ENCODE measurements at places on chromosomes 1 and 21.

GRCh38 chr21:43827015-43827611, 37.7 kb downstream of the RRP1 start:
- peak; percentile 17 for DNase-seq

GRCh38 chr1:69914976-69915765, 290.2 kb downstream of the LRRC40 start:
- peak; percentile 5 for DNase-seq

DNA sequence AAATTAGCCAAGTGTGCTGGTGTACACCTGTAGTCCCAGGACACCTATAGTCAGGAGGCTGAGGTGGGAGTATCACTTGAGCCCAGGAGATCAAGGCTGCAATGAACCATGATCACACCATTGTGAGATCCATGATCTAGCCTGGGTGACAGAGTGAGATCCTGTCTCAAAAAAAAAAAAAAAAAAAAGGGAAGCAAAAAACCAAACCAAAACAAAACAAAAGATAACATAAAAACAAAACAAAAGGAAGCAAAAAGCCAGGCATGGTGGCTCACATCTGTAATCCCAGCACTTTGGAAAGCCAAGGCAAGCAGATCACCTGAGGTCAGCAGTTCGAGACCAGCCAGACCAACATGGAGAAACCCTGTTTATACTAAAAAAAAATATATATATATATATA, 9.4 kb upstream of the AKR1A1 start:
- DNase-seq: no peak

DNA sequence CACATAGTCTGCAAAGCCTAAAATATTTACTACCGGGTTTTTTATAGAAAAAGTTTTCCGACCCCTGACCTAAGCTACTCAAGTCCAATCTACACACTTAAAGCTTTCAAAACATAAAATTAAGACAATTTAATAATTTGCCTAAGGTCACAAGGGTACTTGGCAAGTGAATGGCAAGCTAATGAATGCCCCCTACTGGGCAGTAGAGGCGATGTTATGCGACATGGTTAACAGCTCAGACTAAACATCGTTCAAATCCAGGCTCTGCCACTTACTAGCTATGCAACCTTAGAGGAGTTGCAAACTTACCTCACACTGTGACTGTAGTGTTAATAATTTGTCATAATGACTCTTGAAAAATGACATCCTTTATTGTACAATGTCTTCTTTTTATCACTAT, 317.2 kb upstream of the NFIA start:
- no peak for DNase-seq

- DNase-seq: no peak
Measured at GRCh38 chr1:207867136-207868109, 43.5 kb downstream of the CD34 start.

- DNase-seq: no peak
Measured at GRCh38 chr21:34926803-34927467, 122.2 kb downstream of the RUNX1 start.

DNA sequence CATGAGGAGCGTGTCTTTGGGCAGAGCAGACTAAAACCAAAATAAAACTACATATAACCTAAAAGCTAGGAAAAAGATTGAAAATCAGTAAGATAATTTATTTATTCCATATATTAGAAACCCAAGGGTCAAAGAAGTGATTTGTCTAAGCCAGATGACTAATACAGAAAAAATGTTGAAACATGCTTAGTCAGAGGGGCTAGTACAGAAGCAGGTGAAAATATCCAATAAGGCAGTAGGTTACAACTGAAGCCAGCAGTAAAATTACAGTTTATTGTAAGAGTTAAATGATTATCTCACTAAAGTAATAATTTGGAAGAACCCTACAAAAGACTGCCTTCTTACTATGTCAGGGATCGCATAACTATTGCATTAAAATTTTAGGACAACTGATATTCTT, 1190.9 kb upstream of the PRMT6 start:
- DNase-seq: no peak

- DNase-seq: no peak
Measured at GRCh38 chr1:67566803-67567377, 118.1 kb upstream of the GADD45A start.

DNA sequence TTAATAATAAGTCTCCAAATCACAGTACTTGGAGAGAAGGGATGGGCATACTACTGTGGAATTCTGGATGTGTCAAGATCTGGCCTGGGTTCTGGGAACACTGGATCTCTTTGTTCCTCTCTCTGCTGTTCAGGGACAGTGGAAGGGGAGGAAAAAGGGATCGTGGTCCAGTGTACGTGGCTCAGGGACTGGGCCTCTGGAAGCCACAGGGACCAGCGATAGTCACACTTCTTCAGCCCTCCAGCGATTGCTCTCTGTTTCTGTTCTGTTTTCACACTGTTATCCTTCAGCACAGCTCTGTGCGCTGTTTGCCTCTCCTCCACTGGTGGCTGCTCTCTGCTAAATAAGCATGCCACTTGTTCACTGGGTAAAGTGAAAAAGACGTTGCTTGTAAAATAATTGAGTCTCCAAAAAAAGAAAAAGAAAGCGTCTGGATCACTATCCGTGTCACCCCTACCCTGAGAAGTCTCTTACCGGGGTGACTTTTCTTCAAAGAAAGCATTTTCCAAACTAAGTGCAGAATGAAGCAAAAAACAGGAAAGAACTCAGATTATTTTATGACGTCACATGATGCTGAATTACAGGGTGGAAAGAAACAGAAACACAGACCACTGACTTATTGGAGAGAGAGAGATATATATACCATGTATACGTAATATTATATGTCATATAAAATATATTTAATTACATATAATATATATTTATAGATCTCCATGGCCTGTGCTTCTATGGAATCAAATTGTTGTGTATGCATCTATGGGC, 279.4 kb downstream of the RGS7 start:
- no peak for DNase-seq

GRCh38 chr1:172401892-172402291, 18.6 kb upstream of the C1orf105 start:
- no peak for DNase-seq

DNA sequence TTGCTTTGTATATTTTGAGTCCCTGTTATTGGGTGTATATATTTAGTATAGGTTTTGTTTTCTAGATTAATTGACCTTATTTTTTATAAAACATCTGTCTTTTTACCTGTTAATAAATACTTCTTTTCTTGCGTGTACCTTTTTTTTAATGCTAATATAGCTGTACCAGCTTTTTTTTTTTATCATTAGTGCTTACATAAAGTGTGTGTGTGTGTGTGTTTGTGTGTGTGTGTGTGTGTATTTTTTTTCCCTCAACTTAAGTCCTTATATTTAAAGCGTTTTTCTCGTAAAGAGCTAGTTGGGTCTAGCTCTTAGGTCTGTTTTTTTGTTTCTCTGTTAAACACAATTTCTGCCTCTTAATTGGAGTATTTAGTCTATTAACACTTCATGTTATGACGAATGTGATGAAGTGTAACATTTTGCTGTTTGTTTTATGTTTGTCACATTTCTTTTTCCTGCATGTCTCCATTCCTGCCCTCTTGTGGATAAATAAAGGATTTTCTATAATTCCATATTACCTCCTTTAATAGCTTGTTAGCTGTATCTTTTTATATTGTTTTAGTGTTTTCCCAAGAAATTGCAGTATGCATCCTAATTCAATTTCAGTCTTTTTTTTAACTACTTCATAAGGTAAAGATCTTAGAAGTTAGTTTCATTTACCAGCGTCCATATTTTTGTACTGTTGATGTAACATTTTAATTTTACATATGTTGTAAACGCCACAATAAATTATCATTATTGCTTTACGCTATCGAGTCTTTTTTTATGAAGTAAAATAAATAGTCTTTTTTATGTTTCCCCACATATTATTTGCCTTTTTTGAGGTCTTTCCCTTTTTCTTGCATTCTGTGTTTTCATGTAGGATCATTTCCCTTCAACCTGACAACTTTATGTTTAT, 4.3 kb downstream of the PRMT2 start:
- DNase-seq: no peak

GRCh38 chr21:36082237-36082664, 12.4 kb downstream of the CBR1 start:
- DNase-seq: no peak

DNA sequence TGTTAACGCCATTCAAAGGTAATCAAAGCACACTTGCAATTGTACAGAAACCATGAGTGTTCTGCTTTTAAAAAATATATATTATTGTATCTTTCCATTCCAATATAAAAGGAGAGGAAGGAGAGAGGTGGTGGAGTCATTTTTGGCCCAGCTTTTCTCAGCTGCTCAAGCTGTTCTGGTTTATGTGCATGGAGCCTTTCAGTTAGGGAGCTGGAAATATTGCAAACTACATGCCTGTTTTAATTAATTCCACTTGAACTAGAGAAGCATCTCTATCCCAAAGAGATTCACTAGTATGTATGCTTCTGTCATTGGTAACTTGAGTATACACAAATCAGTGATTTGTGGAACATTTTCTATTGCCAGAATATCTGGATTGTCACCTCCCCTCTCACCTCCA, 28.5 kb upstream of the C1orf105 start:
- DNase-seq: no peak

- DNase-seq: no peak
Measured at GRCh38 chr1:165644064-165644735, 13.2 kb downstream of the MGST3 start.

GRCh38 chr1:219544163-219544846, 68.6 kb downstream of the ZC3H11B start:
- DNase-seq: no peak

- DNase-seq: peak; percentile 94
Measured at GRCh38 chr1:245085508-245086095, 69.2 kb upstream of the KIF26B start.

DNA sequence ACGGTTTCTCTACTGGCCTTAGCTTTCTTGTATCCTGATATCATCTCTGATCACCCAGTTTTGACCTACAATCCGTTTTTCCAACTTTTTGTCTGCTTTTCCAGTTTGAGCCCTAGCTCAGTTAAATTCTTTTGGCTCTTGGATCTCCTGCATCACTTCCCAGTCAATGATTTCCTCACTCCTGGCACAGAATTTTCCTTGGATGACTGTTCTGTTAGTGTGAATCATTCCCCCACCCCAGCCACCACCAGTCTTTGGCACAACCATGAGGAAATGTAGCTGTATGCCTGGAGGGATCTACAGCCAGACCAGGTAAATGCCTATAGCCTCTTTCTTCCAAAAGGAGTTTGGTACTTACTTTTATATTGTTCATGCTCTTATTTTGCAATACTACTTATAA, 187.2 kb upstream of the PTGFR start:
- DNase-seq: peak; percentile 87

- no peak for DNase-seq
Measured at GRCh38 chr1:50667710-50668356, 244.6 kb upstream of the DMRTA2 start.

GRCh38 chr1:218948446-218948845, 225.2 kb upstream of the LYPLAL1 start:
- DNase-seq: no peak

- no peak for DNase-seq
Measured at GRCh38 chr1:109890115-109890953, 20.3 kb upstream of the CSF1 start.

DNA sequence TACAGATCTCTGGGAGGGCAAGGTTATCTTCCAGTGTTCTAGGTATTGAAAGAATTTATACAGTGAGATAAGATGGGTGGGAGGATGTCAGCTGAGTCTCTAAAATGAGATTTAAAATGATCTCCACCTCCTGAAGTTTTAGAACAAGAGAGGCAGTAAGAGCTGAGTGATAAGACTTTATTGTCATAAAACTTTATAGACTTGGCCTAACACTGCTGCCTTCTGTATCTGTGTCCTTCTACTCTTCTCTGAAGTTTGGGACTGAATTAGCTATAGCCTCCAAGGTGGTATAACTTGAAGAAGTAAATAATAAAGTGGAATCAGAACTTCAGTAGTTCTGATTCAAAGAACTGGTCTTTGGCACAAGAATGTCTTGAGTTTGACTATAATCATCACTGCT, 48.3 kb downstream of the SUCO start:
- no peak for DNase-seq

- DNase-seq: no peak
Measured at GRCh38 chr1:80436851-80437250, 1363.9 kb upstream of the ADGRL2 start.

DNA sequence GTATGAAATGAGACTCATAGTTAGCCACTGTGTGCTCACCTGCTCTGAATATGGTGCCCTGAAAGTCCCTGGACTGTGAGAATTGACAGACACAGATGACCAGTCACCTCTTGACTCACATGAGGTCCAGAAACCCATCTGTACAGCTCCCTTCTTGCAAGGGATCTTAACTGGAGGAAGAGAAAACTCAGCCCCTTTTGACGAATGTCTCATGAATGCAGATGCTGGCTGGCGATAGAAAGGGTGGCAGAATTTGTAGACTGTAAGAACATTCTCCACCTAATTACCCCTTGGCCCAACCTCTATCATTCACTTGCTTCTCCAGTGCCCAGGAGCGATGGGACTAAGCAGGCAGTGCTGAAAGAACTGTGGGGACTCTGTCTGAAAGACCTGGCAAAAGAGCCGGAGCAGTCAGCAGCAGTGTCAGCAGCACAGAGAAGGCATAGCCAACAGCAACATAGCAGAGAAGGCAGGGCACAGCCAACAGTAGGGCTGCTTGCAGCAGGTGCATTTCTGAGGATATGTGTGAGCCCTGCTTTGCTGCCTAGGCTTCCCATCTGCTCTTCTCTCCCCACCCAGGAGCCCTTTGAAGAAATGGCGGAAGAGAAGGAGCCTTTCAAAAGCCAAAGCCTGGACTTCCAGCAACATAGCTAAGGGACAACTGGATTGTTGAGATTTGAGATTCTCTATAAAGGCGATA, 25.8 kb upstream of the IFNGR2 start:
- no peak for DNase-seq

DNA sequence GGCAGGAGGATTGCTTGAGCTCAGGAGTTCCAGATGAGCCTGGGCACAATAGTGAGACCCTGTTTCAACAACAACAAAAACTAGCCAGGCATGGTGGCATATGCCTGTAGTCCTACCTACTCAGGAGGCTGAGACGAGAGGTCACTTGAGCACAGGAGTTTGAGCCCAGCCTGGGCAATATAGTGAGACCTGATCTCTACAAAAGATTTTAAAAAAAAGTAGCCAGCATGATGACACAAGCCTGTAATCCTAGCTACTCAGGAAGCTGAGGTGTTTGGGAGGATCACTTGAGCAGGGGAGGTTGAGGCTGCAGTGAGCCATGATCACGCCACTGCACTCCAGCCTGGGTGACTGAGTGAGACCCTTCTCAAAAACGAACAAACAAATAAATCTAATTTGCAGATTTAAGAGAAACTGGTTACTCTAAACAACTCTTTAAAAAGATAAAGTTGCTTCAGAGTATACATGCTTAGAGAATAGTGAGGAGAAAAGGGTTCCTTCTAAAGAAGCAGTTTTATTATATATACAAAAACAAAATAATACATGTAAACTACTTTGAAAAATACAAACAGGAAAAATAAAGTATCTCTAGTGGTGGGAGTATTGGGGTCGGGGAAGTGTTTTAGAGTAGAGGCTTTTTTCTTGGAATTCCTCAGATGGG, 88.4 kb downstream of the ADCY10 start:
- no peak for DNase-seq

DNA sequence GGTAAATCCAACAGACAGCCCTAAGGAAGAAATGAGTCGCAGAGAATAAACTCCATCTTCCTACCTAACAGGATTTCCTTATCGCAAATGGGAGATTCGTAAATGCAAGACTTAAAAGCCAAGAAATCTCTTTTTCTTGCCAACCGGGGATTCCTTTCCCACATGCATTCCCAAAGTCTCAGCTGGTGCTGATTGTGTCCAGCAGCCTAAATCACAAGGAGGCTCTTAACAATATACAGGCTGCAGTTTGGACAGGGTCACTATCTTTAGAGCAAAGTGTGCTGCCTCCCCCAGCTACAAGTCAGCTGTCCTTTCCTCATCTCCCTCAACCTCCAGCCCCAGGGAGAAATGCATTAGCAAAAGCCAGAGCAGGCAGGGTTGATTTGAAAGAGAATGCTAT, 189.8 kb upstream of the PLXNA2 start:
- peak; percentile 13 for DNase-seq

Data from AG09309 (cell line).